Lower lobe of right lung (tissue), 2 donors: ENCODE measurements at places on chromosomes 2 and 18. TPM values are rescaled to one million over a fixed set of nuclear protein-coding genes. Genes with fewer than 3 reads are reported as not detected.

GRCh38 chr2:239231231-239232194 is 169.3 kb downstream of the HDAC4 start:
- H3K27me3 ChIP-seq: no peaks in the 10 kb centered on the region
- H3K4me1 ChIP-seq: peaks cover 55% of the 10 kb centered on the region
- H3K4me3 ChIP-seq: no peak overlapping the region
- DNase-seq: no peak
- H3K36me3 ChIP-seq: no peaks in the 10 kb centered on the region

The HTR2B gene
- total RNA-seq: 0.65 TPM

The RAD51AP2 gene
- total RNA-seq: not detected

DNA sequence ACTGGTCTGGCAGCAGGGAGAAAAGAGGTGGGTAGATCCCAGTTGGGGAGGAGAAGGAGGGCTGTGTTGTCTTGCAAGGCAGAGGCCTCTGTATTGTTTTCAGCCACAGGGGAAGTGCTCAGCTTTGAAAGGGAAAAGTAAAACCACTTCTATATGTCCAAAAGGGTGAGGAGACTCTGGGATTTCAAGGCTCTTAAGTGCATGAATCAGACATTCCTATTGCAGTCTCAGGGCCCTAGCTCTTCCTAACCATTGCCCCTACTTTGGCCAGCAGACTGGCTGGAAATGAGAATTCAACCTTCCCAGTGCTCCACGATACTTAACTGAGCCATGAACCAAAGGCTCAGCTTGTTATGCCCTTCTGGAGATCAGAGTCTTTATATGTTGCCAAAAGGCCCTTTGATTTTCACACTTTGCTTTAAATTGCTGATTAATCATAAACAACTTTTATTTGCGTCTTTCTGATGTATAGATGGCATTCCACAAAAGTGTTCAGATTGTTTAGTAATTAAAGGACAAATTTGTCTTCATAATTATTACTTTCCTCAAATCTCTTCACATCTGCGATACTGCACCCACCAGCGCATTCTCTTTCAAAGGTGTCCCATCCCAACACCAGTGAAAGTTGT is 313.8 kb upstream of the MMADHC start:
- no peak overlapping the region for H3K27ac ChIP-seq
- no peaks in the 10 kb centered on the region for H3K27me3 ChIP-seq
- H3K4me1 ChIP-seq: no peaks in the 10 kb centered on the region
- H3K4me3 ChIP-seq: no peak overlapping the region
- no peak for DNase-seq

The EHD3 gene
- 11.0 TPM for total RNA-seq

DNA sequence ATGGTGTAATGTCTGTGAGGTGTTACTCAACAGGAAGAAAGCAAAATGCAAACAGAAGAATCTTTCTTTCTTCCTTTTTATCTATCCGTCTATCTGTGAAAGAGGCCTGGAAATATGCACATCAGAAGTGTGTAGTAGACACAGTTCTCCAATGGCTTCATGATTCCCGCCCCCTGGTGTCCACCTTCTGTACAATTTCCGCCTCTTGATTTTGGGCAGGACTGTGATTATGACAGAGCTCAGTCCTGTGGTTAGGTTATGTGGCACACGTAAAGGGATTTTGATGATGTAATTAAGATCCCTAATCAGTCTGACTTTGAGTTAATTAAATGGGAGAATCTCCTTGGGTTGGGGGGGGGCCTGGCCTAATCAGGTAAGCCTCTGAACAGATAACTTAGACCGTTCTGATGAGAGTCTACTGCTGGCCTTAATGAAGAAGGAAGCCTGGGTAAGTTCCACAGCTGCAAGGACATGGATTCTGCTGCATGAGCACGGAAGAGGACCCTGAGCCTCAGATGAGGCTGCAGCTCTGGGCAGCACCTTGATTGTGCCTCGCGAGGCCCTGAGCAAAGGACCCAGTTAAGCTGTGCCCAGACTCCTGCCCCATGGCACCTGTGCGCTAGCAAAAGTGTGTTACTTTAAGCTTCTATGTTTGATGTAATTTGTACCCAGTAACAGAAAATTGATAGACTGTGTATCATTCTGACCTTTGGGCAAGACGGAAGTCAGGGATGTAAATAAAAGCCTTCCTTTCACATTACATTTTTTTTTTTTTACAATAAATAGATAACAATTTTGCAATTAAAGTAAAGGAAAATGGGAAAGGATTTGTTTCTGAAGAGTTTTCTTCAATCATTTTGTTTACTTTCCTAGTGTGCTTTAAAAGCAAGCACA is 11.3 kb upstream of the KCNF1 start:
- no peak overlapping the region for H3K27ac ChIP-seq
- DNase-seq: no peak
- H3K36me3 ChIP-seq: no peaks in the 10 kb centered on the region
- no peaks in the 10 kb centered on the region for H3K4me1 ChIP-seq
- H3K27me3 ChIP-seq: no peaks in the 10 kb centered on the region

The VIL1 gene
- total RNA-seq: 0.41 TPM

GRCh38 chr2:71494523-71495155 is 41.3 kb downstream of the DYSF start:
- H3K36me3 ChIP-seq: no peaks in the 10 kb centered on the region
- no peak for DNase-seq
- H3K4me3 ChIP-seq: no peak overlapping the region
- no peak overlapping the region for H3K27ac ChIP-seq
- no peaks in the 10 kb centered on the region for H3K27me3 ChIP-seq

DNA sequence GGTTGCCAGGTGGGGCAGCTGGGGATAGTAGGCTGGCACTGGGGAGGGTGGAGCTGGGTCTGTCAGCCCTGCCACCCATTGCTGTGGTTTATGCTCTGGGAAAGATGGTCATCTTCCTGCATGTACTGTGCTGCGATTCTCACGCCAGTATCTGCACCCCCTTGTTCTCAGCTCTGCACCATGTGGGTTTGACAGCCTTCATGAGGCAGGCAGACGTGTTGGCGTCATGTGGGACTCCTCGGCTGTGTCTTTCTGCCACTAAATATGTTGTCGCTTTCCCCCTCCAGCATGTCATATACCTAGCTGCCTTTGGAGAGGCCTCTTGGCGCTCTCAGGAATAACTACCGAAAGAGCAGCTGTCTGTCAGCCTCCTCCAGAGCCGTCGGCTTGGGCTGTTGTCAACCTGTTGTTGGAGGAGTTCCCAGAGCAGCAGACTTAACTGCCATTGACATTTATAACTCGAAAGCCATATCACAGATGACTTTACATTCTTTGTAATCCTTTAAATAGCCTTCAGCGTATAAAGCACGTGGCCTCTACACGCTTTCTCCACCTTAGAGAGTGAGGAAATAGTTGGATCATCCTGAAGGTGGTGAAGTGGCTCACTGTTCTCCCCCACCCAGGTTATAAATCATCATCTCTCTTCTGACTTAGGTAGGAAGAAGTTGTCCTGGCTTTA is 80.4 kb upstream of the MGAT5 start:
- DNase-seq: no peak
- no peak overlapping the region for H3K27ac ChIP-seq

DNA sequence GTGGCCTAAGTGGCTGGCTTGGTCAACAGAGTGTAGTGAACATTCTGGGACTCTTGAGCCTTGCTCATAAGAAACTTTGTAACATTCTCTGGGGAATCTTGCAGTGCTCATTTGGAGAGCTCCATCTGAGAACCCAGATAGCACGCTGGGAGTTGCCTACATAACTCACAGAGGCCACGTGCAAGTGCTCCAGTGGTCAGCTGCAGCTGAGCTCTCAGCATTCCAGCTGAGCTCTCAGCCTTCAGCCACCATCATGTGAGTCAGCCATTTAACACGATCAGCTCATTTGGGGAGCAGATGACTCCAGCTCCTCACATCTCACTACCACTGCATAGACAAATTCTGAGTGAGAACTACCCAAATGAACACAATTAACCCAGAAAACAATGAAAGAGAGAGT is 25.5 kb upstream of the CTNNA2 start:
- H3K4me1 ChIP-seq: no peaks in the 10 kb centered on the region
- no peaks in the 10 kb centered on the region for H3K27me3 ChIP-seq
- no peaks in the 10 kb centered on the region for H3K36me3 ChIP-seq
- no peak overlapping the region for H3K27ac ChIP-seq
- no peak overlapping the region for H3K4me3 ChIP-seq

- H3K36me3 ChIP-seq: no peaks in the 10 kb centered on the region
- H3K4me1 ChIP-seq: peaks cover 28% of the 10 kb centered on the region
- H3K4me3 ChIP-seq: peak overlapping the region; percentile 7
- no peak for DNase-seq
- peak overlapping the region; percentile 9 for H3K27ac ChIP-seq
Observed at GRCh38 chr18:76476665-76477561, 18.1 kb downstream of the ZNF516 start.

The THADA gene
- 41.2 TPM for total RNA-seq

The HK2 gene
- 86.7 TPM for total RNA-seq

DNA sequence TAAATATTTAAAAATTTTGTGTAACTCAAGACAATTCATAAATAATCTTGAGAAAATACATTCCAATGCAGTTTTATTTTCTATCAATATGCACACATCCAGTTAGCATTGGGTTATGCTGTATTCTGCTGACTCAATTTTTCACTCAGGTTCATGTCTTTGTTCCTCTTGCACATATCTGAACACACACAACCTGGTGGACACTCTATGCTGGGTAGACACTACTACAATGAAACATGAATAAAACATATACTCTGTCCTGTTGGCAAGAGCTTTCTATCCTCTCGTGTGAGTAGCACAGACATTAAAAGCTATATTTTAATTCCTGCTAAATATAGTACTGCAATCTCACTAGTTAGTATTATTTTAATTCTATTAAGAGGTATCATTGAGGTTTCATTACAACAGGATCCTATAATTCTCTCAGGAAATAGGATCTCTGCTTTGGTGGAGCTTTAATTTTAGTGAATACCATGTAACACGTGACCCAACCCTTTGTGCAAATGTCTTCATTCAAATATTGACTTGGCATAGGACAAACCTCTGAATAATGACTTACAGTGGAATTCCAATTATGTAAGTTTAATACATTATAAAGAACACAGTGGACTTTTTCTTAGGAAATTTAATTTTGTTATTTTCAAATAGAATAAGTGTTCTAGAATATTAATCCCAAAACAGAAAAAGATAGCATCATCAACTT is 342.3 kb upstream of the TMEFF2 start:
- no peak overlapping the region for H3K27ac ChIP-seq
- no peaks in the 10 kb centered on the region for H3K36me3 ChIP-seq
- H3K27me3 ChIP-seq: no peaks in the 10 kb centered on the region
- H3K4me1 ChIP-seq: no peaks in the 10 kb centered on the region

The TRABD2A gene
- total RNA-seq: 5.4 TPM

- H3K27me3 ChIP-seq: no peaks in the 10 kb centered on the region
- no peaks in the 10 kb centered on the region for H3K4me1 ChIP-seq
- peaks cover 11% of the 10 kb centered on the region for H3K36me3 ChIP-seq
Observed at GRCh38 chr2:174454566-174454965, 32.3 kb downstream of the GPR155 start.

The FECH gene
- total RNA-seq: 25.7 TPM

GRCh38 chr2:165989851-165990250 is 36.3 kb upstream of the TTC21B start:
- no peaks in the 10 kb centered on the region for H3K27me3 ChIP-seq
- H3K4me1 ChIP-seq: no peaks in the 10 kb centered on the region
- DNase-seq: no peak

DNA sequence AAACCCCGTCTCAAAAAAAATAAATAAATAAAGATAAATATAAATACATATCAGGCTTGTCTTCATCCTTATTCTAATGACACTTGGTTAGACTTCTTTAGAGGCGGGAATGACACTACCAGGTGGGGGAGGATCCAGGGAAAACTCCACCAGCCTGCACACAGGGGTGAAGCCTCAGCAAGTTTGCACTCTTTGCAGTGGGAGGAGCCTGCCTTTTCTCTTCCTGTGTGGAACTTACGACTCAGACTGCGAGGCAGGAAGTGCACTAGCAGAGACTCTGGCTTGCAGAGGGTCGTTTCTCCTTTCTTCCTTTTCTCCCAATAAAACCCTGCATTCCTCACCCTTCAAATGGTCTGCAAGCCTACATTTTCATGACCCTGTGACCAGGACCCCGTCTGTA is 153.6 kb upstream of the CBLN2 start:
- H3K4me3 ChIP-seq: no peak overlapping the region
- H3K36me3 ChIP-seq: no peaks in the 10 kb centered on the region
- no peaks in the 10 kb centered on the region for H3K27me3 ChIP-seq
- H3K4me1 ChIP-seq: peaks cover 2% of the 10 kb centered on the region
- no peak for DNase-seq
- H3K27ac ChIP-seq: no peak overlapping the region

The PAIP2B gene
- total RNA-seq: 7.7 TPM

The MSTN gene
- 0.18 TPM for total RNA-seq

DNA sequence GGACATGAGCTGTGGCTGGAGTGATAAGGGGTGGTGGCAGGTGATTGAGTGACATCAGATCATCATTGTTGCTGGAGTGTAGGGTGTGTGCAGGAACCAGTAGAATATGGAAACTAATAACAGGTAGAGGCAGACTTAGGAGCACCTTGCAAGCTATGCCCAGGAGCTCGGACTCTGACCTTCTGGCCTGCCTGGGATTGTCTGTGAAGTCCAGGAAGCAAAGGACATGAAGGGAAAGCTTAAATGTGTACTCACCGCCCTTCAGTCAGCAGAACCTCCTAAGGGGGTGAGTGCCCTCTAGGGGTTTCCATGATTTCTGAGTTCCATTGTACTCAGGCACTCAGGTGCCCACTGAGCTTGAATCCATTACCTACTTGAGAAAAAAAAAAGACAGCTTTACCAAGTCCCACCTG is 104.2 kb downstream of the CRIM1 start:
- H3K27ac ChIP-seq: no peak overlapping the region
- no peak overlapping the region for H3K4me3 ChIP-seq
- H3K36me3 ChIP-seq: peaks cover 13% of the 10 kb centered on the region
- H3K4me1 ChIP-seq: peaks cover 65% of the 10 kb centered on the region
- DNase-seq: no peak

The NYAP2 gene
- 1.1 TPM for total RNA-seq

The ACADL gene
- 45.4 TPM for total RNA-seq

The SCN3A gene
- total RNA-seq: 1.4 TPM
